Suppressor macrophage treated with lipopolysaccharide for 4 hours (primary cell): ENCODE measurements at places on chromosomes 2 and 18.

- DNase-seq: no peak
Observed at GRCh38 chr2:98372121-98372520, 25.9 kb downstream of the CNGA3 start.

DNA sequence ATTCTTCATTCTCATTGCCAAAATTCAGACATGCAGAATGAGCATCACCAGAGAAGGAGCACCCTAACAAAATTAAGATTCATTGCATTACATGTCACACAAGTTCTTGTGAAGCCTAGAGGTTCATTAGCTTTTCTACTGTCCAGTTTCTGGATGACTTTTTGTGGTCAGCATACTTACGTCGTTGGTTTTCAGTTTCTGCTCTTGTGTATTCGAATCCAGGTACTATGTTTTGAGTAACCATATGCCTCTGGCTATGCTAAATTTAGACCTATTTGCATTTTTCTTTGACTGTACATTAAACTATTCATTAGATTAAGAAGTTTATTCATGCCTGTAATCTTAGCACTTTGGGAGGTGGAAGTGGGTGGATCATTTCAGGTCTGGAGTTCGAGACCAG is 251.3 kb downstream of the PARD3B start:
- DNase-seq: no peak

DNA sequence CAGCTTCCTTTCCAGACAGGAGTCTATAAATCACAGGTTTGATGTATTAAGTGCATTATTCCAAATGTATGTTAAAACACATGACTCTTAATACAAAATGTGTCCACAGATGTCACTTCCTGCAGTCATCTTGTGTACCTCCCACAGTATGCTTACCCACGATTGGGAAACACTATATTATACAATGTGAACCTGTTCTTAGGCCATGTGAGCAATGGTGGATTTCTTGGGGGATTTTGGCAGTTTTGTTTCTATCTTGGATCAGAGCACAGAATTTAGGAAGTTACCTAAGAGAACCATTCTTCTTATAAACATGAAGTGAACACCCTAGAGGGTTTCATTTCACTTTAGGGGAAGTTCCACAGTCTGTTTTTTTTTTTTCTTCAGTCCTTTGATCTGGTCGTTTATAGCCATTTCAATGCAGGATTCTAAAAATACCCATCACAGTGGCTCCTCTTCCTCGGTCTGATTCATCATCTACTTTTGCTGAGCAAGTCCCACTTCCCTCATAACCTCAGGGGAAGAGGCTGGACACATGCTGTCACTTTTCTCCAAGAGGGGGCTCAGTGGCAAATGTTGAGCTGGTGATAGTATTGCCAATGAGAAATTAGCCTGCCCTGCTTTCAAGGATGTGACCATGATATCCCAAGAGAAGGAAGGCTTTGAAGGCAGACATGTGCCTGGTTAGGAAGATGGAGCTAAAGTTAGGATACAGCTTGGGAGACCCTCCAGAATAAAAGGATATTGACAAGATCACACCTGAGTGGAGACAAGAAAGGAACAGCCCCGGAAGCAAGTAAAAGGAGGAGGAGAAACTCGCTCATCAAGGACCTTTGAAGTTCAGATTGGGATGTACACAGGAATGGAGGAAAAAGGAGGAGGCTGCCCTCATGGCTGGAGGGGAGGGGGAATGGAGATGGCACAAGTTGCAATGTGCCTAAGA is 22.6 kb downstream of the PLEK start:
- DNase-seq: peak; percentile 97

DNA sequence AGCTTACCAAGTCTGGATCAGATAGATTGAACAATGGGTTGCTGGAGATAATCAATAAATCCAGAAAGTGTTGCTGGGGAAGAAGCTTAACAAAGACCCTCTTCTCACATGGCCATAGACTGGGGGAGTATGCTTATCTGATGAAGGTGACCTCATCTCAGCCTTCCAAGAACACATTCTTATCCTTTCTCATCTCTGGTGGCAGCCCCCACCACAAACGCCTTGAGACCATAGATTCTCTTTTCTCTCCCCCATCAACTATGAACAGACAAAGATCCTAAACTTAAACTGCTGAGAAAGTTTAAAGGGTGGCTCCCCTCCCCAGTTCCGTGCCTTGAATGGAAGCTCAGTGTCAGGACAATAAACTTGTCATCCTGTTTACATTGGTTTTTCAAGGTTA is 428.7 kb upstream of the TRIB2 start:
- DNase-seq: no peak

DNA sequence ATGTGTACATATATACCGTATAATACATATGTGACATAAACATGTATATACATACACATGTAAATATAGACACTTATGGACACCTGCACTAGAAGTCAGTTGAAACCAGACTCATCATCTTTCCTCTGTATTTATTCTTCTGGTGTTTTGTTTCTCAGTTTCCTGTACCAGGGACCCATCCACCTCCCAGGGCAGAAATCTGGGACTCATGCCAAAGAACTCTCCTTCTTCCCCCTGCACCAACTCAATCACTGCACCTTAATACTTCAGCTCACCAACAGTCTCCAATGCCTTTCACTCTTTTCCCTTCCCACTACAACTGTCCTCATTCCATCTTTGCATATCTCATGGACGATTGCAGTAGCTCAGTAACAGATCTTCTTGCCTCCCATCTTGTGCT is 428.0 kb downstream of the FBXO15 start:
- no peak for DNase-seq

DNA sequence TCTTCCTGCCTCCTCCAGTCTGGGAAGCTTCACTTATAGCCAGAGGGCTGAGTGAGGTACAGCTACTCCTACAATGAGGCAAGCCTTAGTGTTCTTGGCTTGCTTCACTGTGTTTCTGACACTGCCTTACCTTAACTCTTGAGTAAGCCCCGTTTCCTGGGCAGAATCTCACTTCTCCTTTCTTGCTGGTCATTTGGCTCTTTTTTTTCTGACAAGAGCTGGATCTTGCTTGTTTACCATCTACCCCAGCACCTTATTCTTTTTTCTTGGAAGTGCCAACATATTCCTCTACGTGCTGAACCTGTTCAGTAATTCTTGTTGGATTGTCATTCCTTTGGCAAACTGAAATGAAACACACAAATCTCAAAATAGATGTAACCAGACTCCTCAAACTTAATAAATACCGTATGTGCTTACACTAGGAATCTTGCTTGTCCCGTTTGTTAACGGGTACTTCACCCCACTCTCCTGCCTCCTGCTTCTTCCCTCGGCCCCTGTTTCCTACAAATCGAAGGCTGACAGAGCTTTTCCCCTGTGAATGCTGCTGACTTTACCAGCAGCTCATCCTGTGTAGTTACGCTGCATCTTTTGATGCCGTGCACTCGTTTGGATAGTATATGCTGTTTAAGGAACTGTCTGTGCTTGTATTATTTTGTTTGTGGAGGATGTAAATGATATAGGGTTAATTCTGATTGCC is 132.2 kb downstream of the FMNL2 start:
- peak; percentile 77 for DNase-seq

DNA sequence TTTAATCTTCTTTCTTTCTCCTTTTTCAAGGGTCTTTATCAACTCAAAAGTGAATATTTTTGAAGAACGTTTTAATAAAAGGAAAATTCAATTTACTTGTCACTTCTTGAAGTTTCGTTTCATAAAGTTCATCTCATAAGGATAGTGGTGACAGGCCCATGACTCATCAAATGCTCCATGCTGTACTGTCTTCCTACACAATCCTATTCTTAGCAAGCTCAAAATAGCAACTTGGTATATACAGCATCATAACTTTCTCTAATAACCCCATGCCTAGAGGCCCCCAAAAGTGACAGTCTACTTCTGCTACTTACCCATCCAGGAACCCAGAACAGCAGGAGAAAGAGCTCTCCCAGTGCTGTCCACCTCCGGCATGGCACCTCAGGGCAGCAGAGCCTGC is 7.7 kb downstream of the FBXO15 start:
- DNase-seq: peak; percentile 87

- DNase-seq: no peak
Observed at GRCh38 chr18:79442508-79443221, 46.9 kb downstream of the NFATC1 start.

GRCh38 chr18:9574473-9575115 is 39.8 kb downstream of the PPP4R1 start:
- no peak for DNase-seq

GRCh38 chr2:106065983-106066820 is 127.9 kb downstream of the UXS1 start:
- DNase-seq: no peak

DNA sequence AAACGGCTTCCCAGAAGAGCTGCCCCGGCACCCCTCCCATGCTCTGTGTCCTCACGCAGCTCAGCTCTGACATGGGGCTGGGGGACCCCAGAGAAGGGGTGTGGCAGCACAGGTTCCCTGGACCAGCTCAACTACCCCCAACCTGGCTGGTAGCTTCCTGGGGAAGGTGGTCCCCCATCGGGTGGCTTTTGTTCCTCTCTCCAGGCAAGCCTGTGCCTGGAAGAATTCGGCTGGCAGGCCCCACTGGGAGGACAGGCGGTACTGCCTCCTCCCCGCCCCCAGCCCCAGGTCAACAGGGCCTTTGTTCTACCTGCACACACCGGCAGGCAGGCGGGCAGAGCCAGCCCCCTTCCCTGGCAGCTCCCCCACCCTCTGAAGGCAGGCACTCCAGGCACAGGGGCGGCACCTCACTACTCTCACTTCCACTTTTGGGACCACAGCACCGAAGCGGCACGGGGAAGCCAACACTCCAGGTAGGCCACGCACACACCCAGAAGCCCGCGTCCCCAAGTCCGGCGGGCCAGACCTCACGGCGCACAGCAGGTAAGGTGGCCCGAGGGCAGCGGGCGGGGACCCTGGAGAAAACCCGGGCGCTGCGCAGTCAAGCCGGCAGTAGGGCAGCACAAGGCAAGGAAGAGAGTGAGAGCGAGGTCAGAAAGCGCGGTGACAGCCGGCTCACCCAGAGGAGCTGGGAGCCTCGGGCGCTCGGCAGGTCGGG is 1.3 kb downstream of the HS6ST1 start:
- peak; percentile 23 for DNase-seq

DNA sequence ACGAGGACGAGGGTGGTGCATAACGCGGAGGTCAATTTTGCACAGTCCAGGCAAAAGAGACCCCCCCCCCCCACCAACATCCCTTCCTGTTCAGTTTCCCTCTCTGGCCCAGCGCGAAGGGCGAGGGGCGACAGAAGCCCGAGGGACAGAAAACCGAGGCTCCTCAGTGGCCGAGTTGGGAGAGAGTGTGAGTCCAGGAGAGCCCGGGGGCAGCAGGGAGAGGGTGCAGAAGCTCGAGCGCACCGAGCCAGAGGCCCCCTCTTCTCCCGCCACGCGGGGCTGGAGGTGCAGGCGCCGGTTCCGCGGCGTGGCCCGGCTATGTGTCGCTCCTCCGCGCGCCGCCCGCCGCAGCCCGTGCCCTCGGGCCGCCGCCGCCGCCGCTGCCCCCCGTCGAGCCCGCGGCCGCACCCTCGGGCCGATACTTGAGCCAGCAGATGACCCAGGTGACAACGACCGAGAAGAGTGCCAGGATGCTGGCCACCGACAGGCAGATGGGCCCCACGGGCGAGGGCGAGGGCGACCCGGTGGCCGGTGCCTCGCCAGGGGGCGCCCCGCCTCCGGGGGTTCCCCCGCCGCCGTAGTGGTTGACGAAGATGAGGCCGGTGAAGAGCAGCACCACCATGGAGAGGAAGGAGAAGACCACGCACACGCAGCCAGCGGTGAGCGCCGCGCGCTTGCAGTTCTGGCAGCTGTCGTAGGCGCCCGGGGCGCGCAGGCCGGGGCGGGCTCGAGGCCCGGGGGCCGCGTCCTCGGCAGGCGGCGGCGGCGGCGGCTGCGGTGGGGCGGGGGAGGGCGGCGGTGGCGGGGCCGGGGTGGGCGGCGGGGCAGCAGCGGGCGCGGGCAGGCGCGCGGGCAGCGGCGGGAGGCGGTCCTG is 20.2 kb upstream of the PAX3 start:
- DNase-seq: peak; percentile 73

DNA sequence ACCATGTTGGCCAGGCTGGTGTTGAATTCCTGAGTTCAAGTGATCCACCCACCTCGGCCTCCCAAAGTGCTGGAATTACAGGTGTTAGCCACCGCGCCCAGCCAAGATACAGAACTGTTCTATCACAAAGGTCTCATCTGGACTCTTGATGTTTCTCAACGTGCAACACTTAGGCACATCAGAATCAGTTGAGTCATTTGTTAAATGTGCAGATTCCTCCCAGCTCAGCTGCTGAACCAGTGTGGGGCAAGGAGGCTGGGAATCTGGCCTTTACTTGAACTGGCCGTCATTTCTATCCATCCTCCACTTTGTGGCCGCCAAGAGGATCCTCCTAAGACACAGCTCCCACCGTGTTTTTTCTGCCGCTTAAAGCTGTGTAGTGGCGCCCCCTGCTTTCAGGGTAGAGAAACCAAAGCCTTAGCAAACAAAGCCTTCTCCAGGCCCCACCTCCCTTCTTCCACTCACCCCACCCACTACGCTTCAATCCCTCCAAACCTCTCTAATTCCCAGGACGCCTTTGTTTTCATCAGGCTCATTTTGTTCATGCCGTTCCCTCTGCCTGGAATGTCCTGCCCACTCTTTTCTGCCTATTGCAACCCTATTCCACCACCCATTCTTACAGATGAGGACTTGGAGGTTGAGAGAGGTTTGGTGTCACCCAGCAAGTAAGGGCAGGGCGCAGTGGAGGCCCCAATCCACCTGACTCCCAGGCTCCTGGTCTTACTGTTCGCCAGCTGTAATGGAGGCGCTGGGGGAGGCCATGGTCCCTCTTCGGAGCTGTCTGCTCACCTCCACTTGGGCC is 776 bp upstream of the SPEG start:
- DNase-seq: peak; percentile 42

DNA sequence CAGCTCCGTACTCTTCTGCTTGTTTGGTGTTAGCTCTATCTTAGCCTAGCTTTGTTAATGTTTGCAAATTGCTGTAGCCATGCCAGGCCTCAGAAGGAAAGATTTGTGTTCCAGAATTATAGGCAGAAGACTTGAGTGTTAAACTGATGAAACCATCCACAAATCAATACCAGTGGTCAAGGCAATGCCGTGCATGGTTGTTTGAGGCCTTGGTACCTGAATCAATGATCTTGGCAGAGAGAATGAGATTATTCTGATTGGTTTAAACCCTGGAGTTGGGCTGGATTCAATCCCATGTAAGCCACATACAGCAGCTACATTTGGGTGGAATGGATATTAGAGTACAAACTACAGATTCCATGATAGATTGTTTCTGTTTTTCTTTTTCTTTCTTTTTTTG is 4.9 kb downstream of the HADHB start:
- DNase-seq: no peak

- no peak for DNase-seq
Observed at GRCh38 chr18:26233208-26233607, 7.0 kb downstream of the TAF4B start.

DNA sequence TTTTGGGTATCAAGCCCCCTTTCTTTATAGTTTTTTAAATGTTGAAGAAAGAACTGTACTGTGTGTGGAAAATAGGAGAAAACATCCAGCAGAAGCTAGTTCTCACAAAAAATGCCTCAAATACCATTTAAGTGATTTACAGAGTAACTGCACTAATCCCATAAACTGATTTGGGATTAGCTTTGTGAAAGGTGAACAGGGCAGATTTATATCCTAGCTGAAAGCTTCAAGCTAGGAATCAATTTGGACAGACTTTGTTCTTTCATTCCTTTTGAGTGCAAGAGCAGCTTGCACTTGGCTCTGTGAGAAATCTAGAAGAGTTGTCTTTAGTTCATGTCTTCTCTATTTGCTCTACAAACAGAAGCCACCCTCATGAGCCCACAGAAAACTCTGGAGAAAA is 183.9 kb upstream of the VRK2 start:
- DNase-seq: no peak

GRCh38 chr2:28274911-28275685 is 117.6 kb upstream of the FOSL2 start:
- peak; percentile 96 for DNase-seq
